Activated T-cell treated with anti-CD3 and anti-CD28 coated beads for 48 hours (primary cell): ENCODE measurements at places on chromosomes 5 and 9.

GRCh38 chr5:55860288-55860687, 9.1 kb downstream of the IL31RA start:
- no peak for DNase-seq

GRCh38 chr9:107119735-107120134, 163.3 kb upstream of the RAD23B start:
- DNase-seq, result no peak

- DNase-seq, result no peak
Measured at GRCh38 chr9:136662656-136663581, at the start of gene EGFL7. TSS of gene EGFL7 (plus strand) at chr9:136662916. CDS start at chr9:136668283, 5,367 bp downstream.

- no peak for DNase-seq
Measured at GRCh38 chr9:34059281-34059680, 10.6 kb upstream of the UBAP2 start.

GRCh38 chr5:3373391-3373790, 222.2 kb upstream of the IRX1 start:
- DNase-seq, result no peak

DNA sequence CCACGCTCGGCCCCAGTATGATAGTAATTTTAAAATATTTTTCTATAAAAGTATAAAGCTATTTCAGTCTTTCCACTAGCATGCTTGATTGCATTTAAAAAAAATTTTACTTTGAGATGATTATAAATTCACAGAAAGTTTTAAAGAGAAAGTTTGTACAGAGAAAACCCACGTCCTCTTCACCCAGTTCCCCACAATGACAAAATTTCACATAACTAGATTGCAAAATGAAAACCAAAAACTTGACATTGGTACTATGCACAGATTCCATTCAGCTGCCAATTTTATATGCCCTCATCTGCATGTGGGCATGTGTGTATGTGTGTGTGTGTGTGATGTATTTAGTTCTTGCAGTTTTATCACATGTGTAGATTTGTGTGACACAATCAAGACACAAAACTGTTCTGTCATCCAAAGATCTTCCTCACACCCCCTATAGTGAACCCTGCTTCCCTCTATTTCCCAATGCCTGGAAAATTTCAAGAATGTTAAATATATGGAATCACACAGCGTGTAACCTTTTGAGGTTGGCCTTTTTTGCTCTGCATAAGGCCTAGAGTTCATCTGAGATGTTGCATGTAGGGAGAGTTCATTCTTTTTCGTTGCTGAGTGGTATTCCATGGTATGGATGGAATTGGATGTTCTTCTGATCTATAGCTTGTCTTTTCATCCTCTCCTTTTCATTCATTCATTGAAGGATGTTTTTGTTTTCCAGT, 56.9 kb upstream of the BARHL1 start:
- DNase-seq, result no peak

DNA sequence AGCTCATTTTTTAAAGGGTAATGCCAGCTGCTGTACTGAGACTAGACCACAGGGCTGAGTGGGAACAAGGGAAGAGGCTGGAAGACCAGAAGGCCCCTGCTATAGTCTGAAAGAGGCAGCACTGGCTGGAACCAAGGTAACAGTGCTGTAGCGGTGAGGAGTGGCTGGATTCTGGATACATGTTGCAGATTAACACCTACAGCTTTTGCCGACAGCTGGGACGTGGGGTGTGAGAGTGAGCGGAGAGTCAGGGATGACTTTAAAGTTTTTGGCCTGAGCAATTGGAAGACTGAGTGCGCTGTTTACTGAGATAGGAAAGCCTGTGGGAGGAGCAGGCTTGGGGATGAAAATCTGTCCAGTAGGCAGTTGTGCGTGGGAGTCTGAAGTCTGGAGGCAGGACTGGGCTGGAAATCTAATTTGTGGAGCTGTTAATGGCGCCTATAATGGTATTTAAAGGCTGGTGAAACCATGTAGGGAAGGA, 26.5 kb downstream of the AQP7 start:
- DNase-seq, result no peak

DNA sequence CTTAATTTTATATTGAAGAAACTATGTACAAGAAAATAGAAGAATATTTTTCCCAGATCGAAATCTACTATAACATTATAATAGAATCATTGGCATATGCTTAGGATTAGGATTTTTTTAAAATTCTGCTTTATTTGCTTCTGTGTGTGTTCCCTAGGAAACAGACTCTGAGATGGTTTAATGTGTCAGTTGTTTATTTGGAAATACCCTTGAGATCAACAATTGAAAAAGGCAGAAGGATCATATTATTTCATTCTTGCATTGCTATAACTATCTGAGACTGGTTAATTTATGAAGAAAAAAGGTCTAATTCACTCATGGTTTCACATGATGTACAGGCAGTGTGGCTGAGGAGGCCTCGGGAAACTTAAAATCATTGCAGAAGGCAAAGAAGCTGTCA, 622.6 kb downstream of the PRR16 start:
- DNase-seq, result no peak

GRCh38 chr9:114227288-114228015, 72.1 kb downstream of the COL27A1 start:
- DNase-seq, result no peak

- DNase-seq, result no peak
Measured at GRCh38 chr9:26746357-26747072, 146.1 kb downstream of the CAAP1 start.

- no peak for DNase-seq
Measured at GRCh38 chr9:137111788-137112563, 2.6 kb downstream of the DPP7 start.

GRCh38 chr5:80139466-80139972, 104.4 kb downstream of the THBS4 start:
- DNase-seq, result no peak

DNA sequence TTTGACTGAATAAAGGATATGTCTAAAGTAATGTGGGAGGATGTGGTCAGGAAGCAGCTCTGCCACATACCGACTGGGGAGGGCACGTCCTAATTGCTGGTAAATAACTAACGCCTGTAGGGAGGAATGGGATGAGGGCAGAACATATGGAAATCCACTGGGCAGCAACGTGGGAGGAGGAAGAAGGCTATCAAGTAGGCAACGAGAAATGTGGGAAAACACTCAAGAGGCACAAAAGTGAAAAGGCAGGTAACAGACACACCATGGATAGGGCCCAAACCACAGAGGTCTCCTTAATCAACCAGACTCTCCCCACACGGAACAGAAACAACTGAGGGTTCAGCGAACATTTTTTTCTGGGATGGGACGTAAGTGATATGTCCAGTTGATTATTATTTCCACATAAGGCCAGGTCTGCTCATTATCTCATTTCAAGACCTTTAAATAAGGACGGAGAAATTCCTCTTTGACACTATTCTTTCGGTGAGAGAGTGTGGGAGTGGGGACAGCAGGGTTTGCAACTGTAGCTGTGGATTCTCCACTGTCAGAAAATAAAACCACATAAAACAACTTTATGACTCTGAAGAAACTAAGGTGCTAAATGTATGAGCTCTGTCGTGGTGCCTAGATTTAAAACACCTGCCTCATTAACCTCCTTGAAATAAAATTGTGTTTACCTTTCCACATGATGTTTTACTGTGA, 17.0 kb downstream of the IARS1 start:
- DNase-seq, result no peak

DNA sequence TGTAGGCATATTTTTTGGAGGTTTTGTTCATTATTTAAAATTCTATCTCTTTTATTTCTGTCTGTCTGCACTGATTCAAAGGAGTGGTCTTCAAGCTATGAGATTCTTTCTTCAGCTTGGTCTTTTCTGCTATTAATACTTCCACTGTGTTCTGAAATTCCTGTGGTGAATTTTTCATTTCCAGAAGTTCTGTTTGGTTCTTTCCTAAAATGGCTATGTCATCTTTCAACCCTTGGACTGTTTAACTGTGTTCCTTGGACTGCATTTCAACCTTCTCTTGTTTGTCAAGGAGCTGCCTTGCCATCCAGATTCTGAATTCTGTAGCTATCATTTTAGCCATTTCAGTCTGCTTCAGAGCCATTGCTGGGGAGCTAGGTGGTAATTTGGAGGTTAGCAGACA, 76.3 kb downstream of the CERT1 start:
- no peak for DNase-seq

DNA sequence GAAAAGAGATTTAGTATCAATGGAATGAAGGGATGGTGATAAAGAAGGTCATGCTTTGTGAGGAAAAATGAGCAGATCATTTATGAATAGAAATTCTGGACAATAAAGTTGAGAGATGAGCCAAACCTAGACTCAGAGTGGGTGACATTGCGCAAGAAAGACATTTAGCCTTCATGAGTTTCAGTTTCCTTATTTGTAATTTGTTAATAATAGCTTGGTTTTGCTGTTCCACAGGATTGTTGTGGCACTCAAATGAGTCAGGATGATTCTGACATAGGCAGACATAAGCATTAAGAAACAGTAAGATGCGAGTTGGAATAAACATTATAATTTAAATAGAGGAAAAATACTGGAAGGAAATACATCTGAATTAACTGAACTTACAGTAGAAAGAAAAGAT, 34.8 kb downstream of the ITGA2 start:
- DNase-seq, result no peak

DNA sequence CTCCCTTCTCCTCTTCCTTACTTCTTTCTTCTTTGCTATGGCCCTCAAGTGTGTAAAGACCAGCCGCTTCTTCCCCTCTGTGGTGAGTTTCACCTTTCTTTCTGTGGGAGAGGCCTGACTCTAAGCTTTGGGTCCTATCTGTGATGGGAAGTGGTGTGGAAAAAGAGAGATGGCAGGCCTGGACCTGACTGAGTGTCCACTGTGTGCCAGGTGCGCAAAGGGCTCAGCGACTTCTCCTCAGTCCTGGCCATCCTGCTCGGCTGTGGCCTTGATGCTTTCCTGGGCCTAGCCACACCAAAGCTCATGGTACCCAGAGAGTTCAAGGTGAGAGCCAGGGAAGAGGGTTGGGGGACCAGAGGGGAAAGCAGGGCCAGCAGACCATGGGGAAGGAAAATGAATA, 5.9 kb downstream of the SLC4A9 start:
- no peak for DNase-seq
